ENCODE measurements at places on chromosomes 16 and 17.

DNA sequence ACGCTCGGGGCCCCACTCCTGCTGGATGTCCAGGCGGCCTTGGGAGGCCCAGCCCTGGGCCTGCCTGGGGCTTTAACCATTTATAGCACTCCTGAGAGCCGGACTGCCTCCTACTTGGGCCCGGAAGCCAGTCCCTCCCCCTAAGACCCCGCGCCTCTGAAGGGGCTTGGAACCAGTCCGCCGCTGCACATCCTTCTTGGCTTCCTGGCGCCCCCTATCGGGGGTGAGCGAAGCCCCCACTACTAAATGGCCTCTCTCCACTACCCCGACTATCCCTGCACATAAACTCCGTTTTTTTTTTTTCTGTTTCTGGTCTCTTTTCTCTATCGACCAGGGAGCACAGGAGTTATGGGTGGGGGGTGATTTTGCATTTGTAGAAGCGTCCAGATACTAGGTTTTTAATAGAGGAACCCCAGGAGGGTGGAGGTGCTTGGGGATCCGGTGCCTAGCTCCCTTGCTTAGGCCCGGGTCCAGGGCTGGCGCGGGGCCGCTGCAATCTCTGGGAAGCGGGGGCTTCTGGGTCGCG, 633 bp upstream of the NOL3 start:
- no peak for DNase-seq

GRCh38 chr17:45403906-45404490, 28.7 kb downstream of the ARHGAP27 start:
- no peak for DNase-seq

GRCh38 chr17:70394473-70395232, 225.3 kb downstream of the KCNJ2 start:
- DNase-seq: no peak

- no peak for DNase-seq
Observed at GRCh38 chr17:71969500-71969899, 151.3 kb upstream of the SOX9 start.

All from T1000 (cell line).